ENCODE measurements at places on chromosomes 1 and 21. TPM values are rescaled to one million over a fixed set of nuclear protein-coding genes. Genes with fewer than 3 reads are reported as not detected.

The SPOCD1 gene
- total RNA-seq: 3.3 TPM

The DNASE2B gene
- not detected for total RNA-seq

The RNU11 gene
- not detected for total RNA-seq

The TMEM61 gene
- 8.4 TPM for total RNA-seq

The GSTM1 gene
- total RNA-seq: not detected

The MMEL1 gene
- total RNA-seq: 51.7 TPM

The CTPS1 gene
- total RNA-seq: 104 TPM

The PRAMEF2 gene
- not detected for total RNA-seq

The PTPRF gene
- 555 TPM for total RNA-seq

The HJV gene
- not detected for total RNA-seq

The ATAD3C gene
- not detected for total RNA-seq

The SLC1A7 gene
- not detected for total RNA-seq

The PGLYRP3 gene
- total RNA-seq: not detected

The GOLT1A gene
- total RNA-seq: 101 TPM

The PYCR2 gene
- total RNA-seq: 37.0 TPM

The KCNJ9 gene
- not detected for total RNA-seq

The URB1 gene
- total RNA-seq: 11.5 TPM

The FAM163A gene
- total RNA-seq: 0.67 TPM

The SLC44A3 gene
- 36.3 TPM for total RNA-seq

The C1orf21 gene
- total RNA-seq: 82.3 TPM

The OR4F16 gene
- not detected for total RNA-seq

The TP73 gene
- not detected for total RNA-seq

The SELP gene
- total RNA-seq: 2.9 TPM

The THEM5 gene
- total RNA-seq: not detected

The PRKAA2 gene
- total RNA-seq: 2.4 TPM

The LCE6A gene
- not detected for total RNA-seq

The DENND2C gene
- total RNA-seq: 0.57 TPM

The LIN28A gene
- total RNA-seq: not detected

The TEX38 gene
- total RNA-seq: not detected

The OR10J5 gene
- total RNA-seq: not detected

The C8A gene
- not detected for total RNA-seq

The S100A8 gene
- 7.6 TPM for total RNA-seq

The DVL1 gene
- total RNA-seq: 76.0 TPM

The KIF26B gene
- 0.83 TPM for total RNA-seq

The TRIM17 gene
- 2.5 TPM for total RNA-seq

The PLA2G2D gene
- not detected for total RNA-seq

The ATP6V1G3 gene
- not detected for total RNA-seq

Measured in Peyer's patch (tissue), 4 donors.